ENCODE measurements at places on chromosomes 2 and 18. TPM values are rescaled to one million over a fixed set of nuclear protein-coding genes. Genes with fewer than 3 reads are reported as not detected.

Gene GULP1
- 0.53 TPM for polyA plus RNA-seq

Gene FRZB
- 1.0 TPM for polyA plus RNA-seq

Gene KLHL30
- 0.05 TPM for polyA plus RNA-seq

Gene PRKAG3
- 0.08 TPM for polyA plus RNA-seq

Gene NGEF
- polyA plus RNA-seq, result 10.7 TPM

Gene AMER3
- not detected for polyA plus RNA-seq

Gene LINC00305
- not detected for polyA plus RNA-seq

Gene KIF5C
- polyA plus RNA-seq, result 0.06 TPM

Gene SULT1C4
- polyA plus RNA-seq, result 1.0 TPM

Gene RBKS
- polyA plus RNA-seq, result 18.8 TPM
